Keratinocyte (primary cell): ENCODE measurements at places on chromosomes 16 and 17.

- no peak for DNase-seq
Measured at GRCh38 chr17:143785-144281, 6.5 kb downstream of the SCGB1C2 start.

DNA sequence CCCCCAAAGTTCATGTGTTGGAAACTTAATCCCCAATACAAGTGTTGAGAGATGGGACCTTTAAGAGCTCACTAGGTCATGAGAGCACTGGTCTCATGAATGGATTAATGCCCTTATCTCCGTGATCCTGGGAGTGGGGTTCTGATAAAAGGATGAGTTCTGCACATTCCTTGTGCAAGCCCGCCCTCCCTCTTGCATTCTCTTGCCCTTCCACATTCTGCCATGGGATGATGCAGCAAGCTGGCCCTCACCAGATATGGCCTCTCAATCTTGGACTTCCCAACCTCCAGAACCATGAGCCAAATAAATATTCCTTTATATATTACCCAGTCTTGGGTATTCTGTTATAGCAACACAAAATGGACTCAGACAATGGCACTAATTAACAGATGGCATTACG lies 14.1 kb downstream of the GLG1 start:
- DNase-seq = no peak

DNA sequence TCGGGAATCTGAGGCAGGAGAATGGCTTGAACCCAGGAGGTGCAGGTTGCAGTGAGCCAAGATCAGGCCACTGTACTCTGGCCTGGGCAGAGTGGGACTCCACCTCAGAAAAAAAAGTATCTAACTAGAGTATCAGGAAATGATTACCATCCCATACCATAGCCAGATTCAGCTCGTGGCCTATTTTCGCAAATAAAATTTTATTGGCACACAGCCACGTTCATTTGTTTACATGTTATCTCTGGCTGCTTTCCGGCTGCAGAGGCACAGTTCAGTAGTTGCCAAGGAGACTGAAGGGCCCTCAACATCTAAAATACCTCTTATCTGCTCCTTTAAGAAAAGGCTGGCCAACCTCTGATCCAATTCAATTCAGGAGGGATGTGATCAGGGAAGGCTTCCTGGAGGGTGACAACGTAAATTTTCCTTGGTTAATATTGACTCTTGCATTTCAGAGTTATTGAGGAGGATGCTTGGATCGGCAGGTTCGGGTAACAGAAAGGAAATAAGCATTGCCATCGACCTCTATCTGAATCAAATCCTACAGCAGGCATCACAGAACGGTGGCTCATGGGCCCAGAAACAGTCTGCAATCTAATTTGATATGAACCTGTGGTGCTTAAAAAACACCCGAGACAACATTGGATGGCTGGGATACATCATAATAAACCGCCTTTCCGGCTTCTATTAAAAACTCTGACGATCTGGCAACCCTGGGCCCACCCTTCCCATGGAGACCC lies 73.8 kb downstream of the XYLT1 start:
- no peak for DNase-seq

GRCh38 chr16:66849021-66849420 lies 4.8 kb downstream of the CA7 start:
- no peak for DNase-seq

DNA sequence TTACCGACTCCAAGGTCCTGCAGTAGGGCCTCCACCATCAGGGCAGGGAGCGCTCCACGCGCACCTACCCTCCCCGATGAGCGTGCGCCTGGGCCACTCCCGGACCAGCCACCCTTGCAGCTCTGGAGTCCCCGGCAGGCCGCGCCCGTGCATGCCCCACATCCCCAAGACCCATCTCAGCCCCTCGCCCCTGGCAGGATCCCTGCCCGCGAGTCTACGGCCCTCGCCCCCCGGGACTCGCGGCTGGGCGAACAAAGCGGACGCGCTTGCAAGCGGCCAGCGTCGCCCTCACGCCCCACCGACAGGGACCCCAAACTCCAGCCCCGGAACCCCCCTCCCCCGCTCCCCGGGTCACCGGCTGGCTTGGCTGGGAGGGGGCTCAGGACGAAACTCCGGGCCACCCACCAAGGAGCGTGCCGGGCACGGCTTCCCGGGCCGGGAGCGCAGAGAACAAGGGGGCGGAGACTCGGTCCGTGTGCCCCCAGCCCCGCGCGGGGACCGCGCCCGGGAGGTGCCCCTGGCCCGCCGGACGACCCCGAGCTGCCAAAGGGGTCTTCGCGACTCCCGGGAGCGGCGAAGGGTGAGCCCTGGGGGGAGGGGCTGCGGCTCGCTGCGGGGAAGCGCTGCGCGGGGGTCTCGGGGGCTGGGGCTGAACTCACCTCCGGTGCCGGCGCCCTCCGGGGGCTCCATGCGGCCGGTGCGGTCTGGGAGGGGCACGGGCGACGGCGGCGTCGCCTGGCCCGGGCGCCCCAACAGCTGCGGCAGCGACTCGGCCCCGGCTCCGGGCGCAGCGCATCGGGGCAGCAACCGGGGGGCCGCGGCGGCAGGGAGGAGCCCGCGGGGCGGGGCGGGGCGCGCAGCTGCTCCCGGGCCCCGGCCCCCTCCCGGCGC lies at the start of gene DBNDD1:
Gene DBNDD1, minus strand, starts transcription at position 805 of the 891 bp plus-strand sequence. Its CDS starts 115 bp downstream, at position 690.
- DNase-seq = no peak

DNA sequence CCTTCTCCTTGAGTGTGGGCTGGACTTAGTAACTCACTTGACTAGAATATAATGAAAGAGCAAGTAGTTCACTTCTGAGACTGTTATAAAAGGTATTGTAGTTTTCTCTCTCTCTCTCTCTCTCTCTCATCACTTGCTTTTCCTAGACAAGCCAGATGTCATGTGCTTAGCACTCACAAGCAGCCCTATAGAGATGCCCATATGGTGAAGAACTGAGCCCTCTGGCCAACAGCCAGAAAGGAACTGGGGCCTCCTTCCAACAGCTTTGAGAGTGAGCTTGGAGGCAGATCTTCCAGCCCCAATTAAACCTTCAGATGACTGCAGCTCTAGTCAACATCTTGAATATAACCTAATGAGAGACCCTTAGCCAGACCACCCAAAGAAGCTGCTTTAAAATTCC lies 440.5 kb downstream of the GRIN2A start:
- no peak for DNase-seq

- no peak for DNase-seq
Measured at GRCh38 chr17:77566151-77566550, 392.4 kb upstream of the TNRC6C start.

GRCh38 chr16:556474-557173 lies 3.6 kb upstream of the PRR35 start:
- no peak for DNase-seq

DNA sequence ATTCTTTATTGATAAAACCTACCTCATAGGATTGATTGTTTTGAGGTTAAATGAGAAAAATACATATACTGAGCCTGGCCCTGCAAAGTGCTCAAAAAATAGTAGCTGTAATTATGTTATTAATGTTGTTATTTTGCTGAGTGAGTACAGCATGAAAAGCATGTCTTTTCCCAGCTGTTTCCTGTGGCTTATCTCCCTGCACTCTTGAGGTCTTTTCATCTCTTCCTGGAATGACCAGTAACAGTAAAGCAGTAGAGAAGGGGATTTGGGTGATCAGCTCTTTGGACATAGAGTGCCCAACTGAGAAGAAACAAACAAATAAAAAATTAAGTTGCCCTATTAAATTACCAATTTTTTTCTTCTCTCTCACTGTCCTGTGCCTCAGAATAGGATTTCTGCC lies 53.7 kb downstream of the NFAT5 start:
- no peak for DNase-seq

GRCh38 chr16:4981473-4981872 lies 23.3 kb downstream of the SEC14L5 start:
- no peak for DNase-seq

DNA sequence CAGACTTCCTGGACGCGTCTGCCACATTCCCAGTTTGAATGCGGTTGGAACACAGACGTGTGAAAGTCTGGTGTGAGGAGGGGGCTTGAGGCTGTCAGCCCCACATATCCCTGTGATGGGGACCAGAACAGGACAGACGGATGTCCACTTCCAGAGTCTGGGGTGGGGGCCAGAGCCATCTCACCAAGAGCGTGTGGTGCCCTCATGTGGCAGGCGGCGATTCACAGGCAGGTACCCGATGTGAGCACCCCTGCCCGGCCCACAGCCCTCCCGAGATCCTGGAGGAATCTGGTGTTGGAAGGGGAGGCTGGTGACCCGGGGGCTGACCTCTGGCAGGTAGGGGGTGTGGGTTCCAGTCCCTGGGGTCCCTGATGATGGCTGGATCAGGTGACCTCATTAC lies 51.5 kb downstream of the ENGASE start:
- no peak for DNase-seq

DNA sequence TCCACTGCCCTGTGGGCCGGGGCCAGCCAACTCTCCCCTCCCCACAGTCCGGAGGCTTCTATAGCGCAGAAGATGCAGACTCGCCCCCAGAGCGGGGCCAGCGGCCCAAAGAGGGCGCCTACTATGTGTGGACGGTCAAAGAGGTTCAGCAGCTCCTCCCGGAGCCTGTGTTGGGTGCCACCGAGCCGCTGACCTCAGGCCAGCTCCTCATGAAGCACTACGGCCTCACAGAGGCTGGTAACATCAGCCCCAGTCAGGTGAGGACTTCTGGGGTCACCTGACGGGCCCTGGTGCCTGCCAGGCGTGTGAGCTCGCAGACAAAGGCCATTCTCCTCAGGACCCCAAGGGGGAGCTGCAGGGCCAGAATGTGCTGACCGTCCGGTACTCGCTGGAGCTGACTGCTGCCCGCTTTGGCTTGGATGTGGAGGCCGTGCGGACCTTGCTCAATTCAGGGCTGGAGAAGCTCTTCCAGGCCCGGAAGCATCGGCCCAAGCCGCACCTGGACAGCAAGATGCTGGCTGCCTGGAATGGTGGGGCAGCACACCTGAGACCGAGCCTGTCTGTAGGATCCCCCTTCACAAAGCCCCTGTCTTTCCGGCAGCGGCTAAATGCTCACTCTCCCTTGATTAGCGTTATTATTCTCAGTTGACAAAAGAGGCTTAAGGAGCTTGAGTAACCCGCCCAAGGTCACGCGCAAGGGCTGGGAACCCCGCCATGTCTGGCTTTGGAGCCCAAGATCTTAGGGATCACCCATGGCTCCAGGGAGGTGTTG lies 3.9 kb downstream of the SPATA20 start:
- no peak for DNase-seq

- no peak for DNase-seq
Measured at GRCh38 chr17:35596072-35596471, 8.9 kb downstream of the AP2B1 start.

DNA sequence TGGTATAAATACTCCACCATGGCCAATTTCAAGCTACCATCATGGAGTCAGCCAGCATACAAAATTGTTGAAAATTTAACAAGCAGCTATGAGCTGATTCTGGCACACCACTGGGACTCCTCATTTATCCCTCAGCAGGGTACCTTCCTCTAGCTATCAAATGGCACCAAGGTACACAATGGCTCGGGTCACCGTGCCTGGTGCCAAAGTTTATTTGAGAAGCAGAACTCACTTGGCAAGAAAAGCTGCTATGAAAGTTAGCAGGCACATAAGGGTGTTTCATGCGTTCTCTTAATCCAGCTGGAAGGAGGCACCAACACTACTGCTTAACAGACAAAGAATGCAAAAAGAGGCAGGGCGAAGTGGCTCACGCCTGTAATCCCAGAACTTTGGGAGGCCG lies 51.6 kb downstream of the IKZF3 start:
- no peak for DNase-seq

DNA sequence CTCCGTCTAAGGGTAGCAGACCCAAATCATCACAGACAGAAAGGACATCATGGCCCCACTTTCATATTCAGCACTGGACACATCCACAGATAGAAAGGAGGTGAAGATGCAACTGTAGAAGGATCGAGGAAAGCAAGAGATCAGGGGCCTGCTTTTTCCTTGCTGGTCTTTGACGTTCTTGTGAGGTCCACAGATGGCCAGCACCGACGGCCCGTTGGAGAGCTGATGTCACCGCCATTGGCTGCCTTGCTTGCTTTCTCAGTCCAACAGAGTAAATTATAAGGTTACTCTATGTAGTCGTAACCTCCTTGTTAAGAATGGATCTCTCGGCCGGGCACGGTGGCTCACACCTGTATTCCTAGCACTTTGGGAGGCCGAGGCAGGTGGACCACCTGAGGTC lies 5.1 kb upstream of the RBFOX3 start:
- no peak for DNase-seq

- DNase-seq = peak; percentile 97
Measured at GRCh38 chr17:49523706-49524472, 28.8 kb downstream of the NGFR start.

DNA sequence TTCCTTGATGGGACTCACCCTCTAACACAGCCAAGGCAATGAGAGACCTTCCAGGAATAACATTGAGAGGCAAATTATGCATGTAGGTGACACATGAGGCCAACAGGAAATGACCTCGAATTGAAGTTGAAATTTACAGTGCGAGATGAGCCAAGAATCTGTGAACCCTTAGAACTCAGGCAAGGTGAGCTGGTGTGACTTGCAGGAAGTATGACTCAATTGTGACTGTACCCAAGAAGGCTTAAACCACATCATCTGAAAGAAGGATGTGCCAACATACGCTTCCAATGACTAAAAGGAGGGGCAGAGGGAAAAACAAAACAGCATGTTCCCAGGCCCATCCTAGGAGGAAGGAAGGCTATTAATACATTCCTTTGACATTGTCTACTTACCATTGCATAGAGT lies 44.8 kb downstream of the PITPNC1 start:
- peak; percentile 100 for DNase-seq

DNA sequence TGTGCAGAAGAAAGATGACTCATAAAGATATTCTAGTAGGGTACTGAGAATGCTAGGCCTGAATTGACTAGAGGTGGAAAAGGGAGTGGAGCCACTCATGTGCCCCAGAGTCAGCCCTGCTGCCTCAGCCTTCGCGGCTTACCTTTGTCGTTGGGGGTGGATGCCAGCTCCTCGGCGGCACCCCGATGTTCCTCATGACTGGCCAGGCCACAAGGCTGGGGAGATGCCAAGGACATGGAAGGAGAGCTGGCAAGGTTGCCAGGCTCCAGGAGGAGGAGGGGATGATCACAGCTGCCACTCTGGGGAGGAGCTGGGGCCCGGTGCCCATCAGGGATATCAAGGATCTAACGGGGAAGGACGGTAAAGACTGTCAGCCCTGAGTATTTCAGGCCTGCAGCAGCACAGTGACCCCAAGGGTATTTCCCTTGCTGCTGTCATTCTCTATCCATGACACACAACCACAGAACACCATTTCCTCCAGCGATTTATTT lies 9.7 kb upstream of the SLC35B1 start:
- no peak for DNase-seq

DNA sequence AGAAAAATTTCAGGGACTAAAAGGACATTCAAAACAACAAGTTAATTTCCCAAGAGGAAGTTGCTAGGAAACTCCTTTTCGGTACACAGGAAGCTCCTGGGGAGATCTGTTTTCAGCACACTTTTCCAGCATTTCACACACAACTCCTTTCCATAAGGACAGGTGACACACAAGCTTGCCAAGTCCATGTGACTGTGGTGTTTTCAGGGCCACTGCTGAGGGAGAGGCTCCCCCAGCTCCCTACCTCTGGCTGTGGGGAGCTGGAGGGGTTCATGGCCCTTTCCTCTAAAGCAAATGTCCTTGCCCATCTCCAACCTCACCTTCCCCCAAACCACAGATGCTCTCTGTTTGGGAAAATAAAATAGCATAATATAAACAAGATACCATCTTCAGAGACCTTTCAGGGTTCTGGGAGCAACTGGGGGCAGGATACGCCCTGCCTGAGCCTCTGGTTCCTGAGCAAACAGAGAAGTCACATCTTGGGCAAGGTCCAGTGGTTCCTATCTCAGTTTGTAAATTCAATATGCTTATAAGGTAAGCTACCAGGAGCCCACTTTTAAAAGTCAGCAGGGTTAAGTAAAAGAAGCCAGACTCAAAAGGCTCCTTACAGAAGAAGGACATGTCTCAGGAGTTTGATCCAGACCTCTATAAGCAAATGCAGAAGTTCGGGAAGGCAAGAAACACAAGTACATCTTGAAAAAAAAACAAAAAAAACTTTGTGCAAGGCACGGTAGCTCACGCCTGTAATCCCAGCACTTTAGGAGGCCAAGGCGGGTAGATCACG lies 3.0 kb downstream of the PDZD9 start:
- no peak for DNase-seq
